MG63 (cell line): ENCODE measurements at places on chromosomes 6 and 20.

DNA sequence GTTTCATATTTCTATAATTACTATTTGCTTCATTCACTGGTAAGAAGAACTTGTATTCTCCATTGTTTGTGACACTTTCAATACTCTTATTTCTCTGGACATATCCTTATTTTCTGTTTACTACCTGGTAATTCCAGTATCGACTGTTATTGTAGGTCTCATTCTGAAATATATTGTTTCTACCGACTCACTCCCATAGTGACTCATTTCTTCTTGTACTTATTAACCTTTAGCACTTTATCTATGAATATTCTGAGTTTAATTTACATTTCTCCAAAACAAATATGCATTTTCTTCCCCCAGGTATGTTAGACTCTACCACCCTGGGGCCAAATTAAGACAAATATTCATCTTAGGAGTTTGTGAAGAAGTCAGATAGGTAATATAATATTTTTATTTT, 164.5 kb upstream of the BTBD3 start:
- DNase-seq = no peak

DNA sequence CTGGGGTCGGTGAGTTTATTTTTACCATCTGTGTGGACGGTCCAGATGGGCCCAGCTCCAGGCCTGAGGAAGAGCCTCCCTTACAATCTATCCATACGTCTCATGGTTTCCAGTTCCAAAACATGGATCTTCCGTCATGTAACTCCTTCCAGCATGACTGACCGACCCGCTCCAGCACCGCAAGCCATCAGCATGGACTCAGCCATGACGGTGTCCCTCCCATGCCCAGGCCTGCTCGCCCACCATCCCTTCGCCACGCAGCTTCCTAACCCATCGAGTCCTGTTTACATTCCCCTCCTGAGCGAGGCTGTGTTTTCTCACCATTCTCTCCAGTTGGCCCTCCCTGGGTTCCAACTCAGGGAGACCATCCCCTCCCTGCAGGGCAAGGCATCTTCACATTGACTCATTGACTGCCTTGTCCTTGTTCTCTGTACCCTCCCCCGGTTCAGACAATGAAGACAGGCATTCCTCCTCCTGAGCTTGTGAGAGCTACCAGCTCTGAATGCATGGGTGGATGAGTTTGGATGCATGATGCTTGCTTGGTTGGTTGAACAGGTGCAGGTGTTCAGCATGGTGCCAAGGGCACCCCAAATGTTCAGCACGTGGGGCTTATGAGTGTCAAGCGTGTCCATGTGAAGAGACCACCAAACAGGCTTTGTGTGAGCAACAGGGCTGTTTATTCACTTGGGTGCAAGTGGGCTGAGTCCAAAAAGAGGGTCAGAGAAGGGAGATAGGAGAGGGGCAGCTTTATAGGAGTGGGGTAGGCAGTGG, 235.8 kb downstream of the SMOC2 start:
- no peak for DNase-seq

- no peak for DNase-seq
Observed at GRCh38 chr6:126632271-126632670, 292.4 kb downstream of the CENPW start.

DNA sequence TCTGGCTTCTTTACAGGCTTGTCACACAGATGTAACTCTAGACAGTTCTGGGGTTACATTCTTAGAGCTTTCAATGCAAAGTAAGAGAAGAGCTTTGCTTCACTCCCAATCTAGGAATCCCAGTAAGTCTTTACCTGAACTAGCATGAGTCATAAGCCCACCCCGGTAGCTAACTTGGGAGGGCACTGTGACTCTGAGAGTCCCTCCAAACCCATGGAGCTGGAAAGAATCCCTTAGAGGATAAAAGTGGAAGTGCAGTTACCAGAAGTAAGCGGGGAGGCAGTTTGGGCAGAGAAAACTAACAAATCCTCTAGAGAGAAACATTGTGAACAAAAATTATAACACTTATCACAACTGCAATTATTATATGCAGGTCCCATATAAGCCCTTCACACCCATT, 84.0 kb upstream of the SMLR1 start:
- no peak for DNase-seq

GRCh38 chr20:43939762-43940121, 25.1 kb downstream of the TOX2 start:
- no peak for DNase-seq

DNA sequence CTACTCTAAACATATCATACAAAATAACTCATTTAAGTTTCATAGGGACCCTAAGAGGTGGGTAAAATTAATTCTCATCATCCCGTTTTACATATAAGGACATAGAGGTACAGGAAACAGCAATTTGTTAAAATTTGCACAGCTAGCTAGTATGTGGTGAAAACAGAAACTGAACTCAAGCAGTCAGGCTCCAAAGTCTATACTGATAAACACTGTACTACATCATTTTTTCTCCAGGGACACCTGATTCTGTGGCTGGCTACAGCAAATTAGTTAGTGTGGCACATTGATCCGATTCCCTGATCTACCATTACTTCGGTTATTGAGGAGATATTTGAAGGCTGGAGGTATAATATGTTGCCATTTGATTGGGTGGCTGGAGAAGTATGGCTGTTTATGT, 36.2 kb upstream of the E2F3 start:
- DNase-seq = no peak

GRCh38 chr20:33404281-33404680, 3.0 kb upstream of the CDK5RAP1 start:
- DNase-seq = no peak

- DNase-seq = no peak
Observed at GRCh38 chr6:146903451-146903850, 300.8 kb upstream of the STXBP5 start.

DNA sequence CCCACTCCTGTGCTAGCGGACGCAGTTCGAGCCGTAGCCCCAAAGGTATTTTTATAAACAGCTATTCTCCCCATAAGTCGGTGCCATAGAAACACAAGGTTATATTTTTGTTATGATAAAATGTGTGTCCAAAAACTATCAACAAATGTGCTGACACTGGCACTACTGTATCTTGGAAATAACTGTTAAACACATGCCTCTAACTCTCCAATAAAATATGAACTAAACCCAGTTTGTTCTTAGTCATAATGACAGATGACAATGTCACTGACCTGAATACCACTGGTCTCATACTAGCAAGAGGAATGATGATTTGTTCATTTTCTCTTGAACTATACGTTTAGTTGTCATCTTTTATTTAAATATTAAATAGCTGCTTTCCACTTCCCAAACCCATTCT, 51.4 kb upstream of the NUP153 start:
- no peak for DNase-seq

- peak; percentile 31 for DNase-seq
Observed at GRCh38 chr20:13302647-13303450, 81.8 kb downstream of the ISM1 start.

DNA sequence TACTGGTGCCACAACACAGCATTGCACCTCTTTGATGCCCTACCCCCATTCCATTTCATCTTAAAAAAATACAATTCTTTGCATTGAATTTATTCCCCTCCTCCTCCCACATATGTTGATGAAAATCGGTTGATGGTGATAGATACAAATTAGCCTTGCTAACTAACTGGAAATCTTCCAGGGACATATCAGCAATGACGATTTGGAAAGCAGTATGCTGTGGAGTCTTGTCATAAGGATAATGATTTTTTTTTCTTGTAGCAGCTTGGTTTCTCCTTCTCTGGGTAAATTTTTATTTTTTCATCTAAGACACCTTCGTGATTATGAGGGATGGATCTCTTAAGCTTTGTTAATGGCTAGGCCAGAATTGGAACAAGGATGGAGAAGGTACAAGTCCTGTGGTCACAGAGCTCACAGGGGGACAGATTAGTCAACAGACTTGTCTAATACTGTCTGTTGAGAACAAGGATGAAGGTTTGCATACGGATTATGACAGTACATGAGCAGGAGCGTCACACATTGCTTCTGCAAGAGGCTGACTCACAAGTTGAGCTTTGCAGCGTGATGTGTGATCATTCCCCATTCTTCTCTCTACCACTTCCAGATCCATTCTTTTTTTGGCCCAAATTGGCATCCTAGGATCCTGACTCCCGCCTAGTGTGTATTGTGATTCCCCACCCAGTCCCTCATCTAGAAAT, 233.1 kb upstream of the FERMT1 start:
- DNase-seq = no peak

DNA sequence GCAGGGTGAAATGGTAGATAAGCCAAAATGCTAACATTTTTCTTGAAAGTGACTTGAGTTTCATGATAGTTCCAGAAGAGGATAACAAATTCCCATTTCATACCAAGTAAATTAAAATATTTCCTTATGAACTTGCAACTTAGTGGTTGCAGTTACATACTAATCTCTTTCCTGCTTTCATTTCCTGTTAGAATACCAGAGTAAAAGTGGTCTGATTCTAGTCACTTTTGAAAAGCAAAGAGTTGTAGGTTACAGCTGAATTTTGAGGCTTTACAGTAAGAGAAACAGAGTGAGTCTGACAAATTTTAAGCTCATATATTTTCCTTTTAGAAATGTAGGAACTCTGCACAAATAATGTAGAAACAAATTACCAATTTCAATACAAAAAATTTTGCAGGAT, 117.4 kb downstream of the ZFAND3 start:
- DNase-seq = no peak

DNA sequence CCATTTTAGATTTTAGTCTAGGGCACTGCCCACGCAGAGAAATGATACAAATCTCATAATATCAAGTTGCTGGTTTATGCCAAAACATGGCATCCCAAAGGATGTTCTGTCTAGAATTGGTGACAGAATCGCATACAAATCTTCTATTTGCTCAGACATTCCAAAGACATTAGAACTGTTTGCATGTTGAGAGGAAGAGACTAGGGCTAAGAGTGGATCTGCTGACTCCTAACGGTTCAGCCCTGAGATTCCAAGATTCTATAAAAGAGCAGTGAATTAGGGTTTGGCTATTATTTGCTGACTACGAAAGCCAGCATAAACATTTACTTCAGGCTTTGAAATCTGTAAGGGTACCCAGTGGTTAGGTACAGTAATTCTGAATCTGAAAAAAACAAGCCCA, 3.6 kb downstream of the EPB41L2 start:
- no peak for DNase-seq

- DNase-seq = no peak
Observed at GRCh38 chr6:154909311-154909710, 85.8 kb upstream of the TIAM2 start.

GRCh38 chr20:38418509-38419204, 16.5 kb downstream of the SNHG17 start:
- peak; percentile 85 for DNase-seq

DNA sequence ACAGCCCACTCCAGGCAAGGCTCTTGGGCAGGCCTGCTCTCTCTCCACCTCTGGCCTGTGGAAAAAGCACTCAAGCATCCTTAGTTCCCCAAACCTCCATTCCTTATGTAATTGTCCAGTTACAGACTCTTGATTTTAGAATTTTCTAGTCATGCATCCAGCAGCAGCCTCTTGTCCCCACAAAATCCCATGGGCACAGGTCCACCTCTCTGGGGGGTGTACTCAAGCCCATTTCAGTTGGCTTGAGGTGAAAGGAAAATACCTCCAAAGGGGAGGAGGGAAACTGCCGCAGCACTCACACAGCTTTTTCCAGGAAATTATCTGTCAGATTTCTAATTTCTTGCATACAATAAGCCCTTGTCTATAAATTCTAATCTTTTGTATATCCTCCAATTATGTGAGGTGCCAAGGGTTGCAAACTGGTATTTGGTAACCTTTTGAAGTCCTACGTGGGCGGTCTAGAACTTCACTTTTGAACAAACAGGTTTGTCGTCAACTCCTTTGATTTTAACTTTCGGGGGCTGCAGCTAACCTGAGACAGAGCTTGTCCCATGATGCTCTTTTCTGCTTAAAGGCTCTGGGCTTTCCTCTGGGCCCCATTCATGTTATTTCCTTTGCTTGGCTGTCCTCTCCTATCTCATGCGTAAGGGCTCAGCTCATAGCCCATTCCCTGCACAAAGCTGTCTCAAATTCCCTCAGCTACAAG, 104.7 kb upstream of the CEP85L start:
- no peak for DNase-seq

- DNase-seq = no peak
Observed at GRCh38 chr6:67433124-67433523, 1202.0 kb upstream of the ADGRB3 start.

GRCh38 chr6:25330796-25331685, 51.9 kb downstream of the CARMIL1 start:
- peak; percentile 20 for DNase-seq

DNA sequence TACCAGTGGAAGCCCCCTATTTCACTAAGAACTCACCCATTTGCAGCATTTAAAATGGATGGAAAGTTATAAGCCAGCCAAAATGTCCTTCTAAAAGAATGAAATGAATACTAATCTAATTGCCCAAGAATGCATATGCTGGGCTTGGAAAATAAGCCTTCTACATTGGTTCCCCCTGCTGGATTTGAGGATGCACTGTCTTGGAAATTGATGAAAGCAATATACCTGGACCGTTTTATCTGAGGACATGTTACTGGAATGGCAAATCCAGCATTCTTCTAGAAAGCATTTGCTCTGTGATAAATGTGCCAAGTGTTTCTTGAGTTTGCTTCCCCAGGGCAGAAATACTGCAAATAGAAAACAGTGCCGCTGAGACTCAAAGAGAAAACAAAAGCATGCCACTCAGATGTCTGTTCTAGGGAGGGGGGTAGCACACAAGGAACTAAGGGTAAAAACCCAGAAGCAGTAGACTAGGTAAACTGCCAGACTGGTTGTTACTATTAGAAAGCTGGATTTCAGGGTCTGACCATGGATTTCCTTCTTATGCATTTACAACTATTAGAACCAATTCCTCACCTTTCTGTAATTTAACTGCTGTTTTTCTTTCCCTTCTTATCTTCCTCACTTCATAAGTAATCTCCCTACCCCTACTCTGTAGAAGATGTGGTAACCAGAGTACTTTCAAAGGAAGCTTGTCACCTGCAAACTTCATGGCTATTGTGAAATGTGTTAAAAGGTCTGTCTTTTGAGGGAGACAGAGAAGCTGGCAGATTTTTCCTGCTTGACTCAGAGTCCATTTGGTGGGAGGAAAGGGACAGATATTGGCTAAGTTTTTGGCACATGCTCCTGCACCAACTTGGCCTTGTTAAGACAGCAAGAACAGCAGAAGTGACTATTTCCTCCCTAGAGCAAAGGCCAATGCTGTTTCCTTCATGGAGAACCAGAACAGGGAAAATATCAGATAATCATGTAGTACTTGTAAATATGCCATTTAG, 642.6 kb downstream of the KIF16B start:
- no peak for DNase-seq

- DNase-seq = no peak
Observed at GRCh38 chr6:110938171-110938570, 20.3 kb upstream of the GTF3C6 start.

- no peak for DNase-seq
Observed at GRCh38 chr6:20333721-20334269, 67.9 kb upstream of the E2F3 start.

GRCh38 chr6:72873433-72873832, 251.6 kb downstream of the KCNQ5 start:
- no peak for DNase-seq

DNA sequence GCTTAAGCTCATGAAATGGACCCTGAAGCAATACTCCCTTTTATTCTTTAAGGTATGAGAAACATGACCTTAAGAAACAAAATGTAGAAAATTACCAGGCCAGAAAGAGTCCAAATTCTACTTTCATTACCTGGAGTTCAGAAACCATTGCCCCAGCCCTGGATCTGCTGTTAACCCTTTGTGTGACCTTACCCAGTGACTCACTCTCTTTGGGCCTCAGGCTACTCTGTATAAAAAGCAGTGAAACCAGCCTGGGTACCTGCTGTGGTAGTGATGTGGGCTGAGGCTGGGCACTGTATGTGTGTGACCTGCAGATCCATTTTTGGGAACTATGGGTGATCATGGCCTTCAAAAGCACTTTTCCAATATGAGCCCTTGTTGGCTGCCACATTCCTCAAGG, 47.2 kb downstream of the SLC9A8 start:
- no peak for DNase-seq
